Mammary epithelial cell (primary cell): ENCODE measurements at places on chromosomes 5 and 9. TPM values are rescaled to one million over a fixed set of nuclear protein-coding genes. Genes with fewer than 3 reads are reported as not detected.

- no peak for DNase-seq
Observed at GRCh38 chr9:96555567-96556386, 63.9 kb downstream of the CDC14B start.

- DNase-seq, result peak; percentile 1
Observed at GRCh38 chr5:106174903-106175302, 1495.8 kb downstream of the EFNA5 start.

DNA sequence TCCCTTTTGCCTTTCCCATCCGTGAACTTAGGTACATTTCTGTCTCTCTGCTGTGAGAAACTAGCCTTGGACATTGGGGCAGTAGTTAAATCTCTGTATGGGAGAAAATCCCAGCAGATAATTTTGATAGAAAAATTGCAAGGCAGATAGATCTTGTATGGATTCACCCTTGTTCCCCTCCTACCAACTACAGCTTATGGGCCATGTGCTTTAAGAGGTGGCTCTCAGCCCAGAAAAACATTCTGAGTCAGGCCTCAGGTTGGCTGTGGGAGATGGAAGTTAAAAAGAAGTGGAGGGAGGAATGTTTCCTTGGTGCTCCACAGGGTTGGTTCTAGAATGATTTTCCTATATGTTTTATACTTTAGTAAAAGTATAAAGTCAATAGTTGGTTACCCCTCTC, 1.4 kb upstream of the KDM3B start:
- peak; percentile 53 for DNase-seq

- DNase-seq, result peak; percentile 41
Observed at GRCh38 chr5:132799392-132799791, 13.7 kb upstream of the SOWAHA start.

DNA sequence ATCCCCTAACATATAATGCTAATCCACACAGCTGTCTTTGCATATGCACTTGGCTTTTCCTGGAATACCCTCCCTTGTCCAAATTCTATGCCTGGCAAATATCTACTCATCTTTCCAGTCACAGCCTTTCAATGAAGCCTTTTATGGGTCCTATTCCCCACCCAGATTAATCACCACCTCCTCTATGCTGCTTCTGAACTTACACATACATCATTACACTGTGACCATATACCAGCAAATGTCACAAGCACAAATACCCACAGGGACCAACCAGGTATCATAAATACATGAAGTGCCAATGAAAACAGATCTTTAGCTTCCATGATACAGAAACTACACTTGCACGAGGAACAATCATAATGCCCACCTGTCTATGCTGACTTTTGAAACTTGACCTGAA, 22.3 kb downstream of the LPAR1 start:
- DNase-seq, result peak; percentile 12

DNA sequence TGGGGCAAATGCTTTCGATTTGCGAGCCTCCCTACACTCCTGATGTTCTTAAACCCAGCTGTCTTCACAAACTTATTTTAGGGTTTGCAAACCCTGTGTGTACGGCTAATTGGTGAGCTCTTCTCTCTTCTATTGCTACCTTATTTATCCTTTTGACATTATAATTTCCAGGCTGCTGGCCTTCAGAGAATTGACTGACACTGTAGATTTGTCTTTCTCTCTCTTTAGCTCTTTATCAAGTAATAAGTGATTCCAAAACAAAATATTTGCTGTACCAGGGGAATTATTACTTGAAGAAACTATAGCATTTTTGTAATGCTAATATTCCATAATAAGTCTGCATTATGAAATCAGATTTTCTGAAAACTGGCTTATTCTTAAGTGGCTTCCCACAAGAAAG, 92.5 kb downstream of the NPR3 start:
- no peak for DNase-seq

- DNase-seq, result peak; percentile 87
Observed at GRCh38 chr5:56543441-56544388, 271.6 kb upstream of the MAP3K1 start.

GRCh38 chr5:109155625-109156024, 254.1 kb downstream of the PJA2 start:
- no peak for DNase-seq

- no peak for DNase-seq
Observed at GRCh38 chr9:7006417-7006816, 248.6 kb downstream of the KDM4C start.

DNA sequence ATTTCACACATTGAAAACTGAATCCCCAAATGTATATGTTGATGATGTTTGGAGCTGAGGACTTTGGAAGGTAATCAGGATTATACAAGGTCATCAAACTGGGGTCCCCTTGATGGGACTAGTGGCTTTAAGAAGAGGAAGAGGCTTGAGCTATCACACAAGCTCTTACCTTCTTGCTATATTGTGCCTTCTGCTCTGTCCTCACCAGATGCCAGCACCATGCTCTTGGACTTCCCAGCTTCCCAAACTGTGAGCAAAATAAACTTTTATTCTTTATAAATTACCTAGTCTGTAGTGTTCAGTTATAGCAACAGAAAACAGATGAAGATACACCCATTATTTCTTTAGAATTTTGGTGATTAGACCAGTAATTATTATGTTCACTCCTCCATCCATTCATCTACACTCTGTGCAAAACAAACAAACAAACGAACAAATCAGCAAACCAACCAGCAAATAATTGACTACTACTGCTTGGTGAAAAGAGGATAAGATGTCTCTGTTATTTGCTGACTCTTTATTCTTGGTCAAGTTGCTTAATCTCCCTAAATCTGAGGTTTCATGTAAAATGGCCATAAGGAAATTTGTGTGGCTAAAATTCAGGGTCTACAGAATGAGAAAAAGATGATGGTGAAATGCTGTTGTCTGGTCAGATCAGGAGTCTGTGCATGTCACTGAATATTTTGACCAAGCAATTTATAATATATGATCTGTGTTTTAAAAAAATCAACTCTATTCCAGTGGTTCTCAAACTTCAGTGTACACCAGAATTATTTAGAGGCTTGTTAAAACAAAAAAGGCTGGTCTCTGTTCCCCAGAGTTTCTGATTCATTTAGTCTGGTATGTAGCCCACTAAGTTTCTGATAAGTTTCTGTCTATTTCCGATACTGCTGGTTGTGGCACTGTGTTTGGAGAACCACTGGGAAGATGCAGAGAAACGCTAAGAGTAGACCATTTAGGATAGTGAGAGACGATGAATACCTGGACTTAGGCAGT, 854.1 kb downstream of the MAT2B start:
- DNase-seq, result no peak

DNA sequence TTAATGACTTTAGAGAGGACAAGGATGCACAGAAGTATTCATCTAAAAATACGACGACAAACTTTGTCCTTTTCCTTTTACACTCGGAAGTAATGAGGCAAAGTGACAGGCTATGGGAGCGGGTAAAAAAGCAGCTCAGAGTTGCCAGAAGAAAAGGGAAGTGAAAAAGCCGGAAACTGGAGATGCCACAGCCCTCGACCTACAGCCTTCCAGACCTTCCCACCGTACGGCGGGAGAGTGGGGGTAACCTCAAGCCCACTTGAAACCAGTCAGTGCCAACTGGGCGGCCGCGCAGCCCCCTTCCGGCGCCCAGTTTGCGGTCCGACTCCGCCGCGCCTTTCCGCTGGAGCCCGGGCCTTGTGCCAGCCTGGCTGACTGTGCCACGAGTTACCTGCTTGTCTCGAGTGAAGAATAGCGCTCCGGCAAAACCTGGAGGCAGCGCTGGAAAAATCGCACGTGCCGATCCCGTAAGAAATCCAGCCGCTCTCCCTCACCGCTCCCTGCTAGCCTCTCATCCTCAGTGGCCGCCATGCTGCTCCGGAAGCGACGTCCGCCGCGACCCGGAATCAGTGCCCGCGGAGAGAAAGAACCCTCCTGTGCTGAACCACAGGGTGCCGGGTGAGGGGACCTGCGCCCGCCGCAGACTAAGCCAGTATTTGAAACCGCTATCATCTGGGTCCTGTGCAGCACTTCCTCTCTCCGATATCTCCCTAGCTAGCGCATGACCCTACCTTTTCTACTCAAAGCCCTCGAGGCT, at the start of gene PGGT1B:
Gene PGGT1B (minus strand): TSS at position 557 of the 757 bp plus-strand sequence. CDS start 26 bp downstream, at position 531.
- DNase-seq, result peak; percentile 63

- peak; percentile 92 for DNase-seq
Observed at GRCh38 chr9:87713278-87713987, 12.5 kb upstream of the CTSL start.

DNA sequence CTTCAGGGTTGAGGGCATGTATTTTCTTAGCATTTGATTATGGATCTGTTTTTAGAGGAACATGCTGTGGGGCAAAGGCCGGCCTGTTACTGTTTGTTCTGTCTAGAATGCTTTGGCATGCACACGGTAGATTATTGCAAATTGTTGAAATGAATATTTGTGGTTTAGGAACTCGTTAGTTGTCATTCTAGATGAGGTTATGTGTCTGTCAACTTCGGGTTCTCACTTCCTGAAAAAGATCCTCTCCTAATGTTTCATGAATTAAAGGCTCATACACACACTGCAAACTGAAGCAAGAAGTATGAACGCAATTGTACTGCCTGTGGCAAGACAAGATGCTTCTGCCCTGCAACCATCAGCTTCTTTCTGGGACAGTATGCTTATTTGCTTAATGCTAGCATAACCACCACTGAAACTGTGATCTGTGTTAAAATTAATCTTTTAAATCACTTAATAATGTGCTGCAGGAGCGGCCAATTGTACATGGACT, 99.6 kb downstream of the BASP1 start:
- peak; percentile 54 for DNase-seq

- DNase-seq, result no peak
Observed at GRCh38 chr9:35397216-35397698, 92.7 kb upstream of the RUSC2 start.

- DNase-seq, result no peak
Observed at GRCh38 chr5:113128082-113128481, 151.5 kb downstream of the DCP2 start.

- peak; percentile 14 for DNase-seq
Observed at GRCh38 chr9:133927041-133927440, 65.1 kb downstream of the VAV2 start.

DNA sequence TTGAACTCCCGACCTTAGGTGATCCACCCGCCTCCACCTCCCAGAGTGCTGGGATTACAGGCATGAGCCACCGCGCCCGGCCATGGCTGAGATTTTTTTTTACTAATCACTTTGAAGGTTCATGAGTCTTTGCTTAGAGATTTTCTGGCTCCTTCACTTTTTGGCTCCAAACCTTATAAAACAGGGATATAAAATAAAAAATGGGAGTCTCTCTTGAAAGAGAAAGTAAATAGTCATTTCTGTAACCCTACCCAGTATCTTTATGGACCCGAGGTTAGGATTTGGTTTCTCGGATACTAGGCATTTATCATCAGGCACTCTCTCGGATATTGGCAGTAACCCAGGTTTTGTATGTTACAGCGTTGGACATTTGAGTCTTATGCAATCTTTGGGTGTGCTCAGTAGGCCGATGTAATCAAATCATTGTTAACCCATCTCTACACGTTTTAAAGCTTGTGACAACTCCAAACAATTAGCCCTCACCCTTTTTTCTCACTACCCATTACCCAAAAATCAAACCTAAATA, 25.3 kb downstream of the STXBP1 start:
- DNase-seq, result peak; percentile 90

GRCh38 chr5:146751781-146752401, 126.7 kb downstream of the PPP2R2B start:
- DNase-seq, result no peak

- no peak for DNase-seq
Observed at GRCh38 chr9:100029251-100029650, 69.5 kb downstream of the ERP44 start.

GRCh38 chr5:177494346-177495195, 2.8 kb downstream of the PDLIM7 start:
- peak; percentile 89 for DNase-seq

GRCh38 chr9:37512437-37512836, 26.7 kb downstream of the POLR1E start:
- DNase-seq, result no peak

- no peak for DNase-seq
Observed at GRCh38 chr9:2963307-2963706, 119.4 kb upstream of the PUM3 start.

DNA sequence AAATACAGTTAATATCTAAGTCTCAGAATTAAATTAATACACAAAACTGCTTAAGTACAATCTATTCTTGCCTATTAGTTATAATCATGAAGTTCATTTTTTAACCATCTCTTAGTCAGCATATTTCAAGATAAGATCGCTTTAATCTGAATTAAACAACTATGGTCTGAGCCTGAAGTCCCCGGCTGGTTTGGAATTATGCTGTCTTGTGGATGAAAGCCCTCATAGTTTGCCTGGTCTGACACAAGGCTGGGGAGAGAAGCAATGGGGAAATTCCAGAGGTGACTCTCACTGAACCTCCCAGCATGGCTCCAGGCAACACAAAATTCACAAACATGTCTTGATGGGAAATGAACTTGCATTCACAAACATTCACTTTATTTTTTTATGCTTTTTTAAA, 28.0 kb upstream of the GRAMD2B start:
- DNase-seq, result peak; percentile 90

- DNase-seq, result no peak
Observed at GRCh38 chr9:97592126-97592525, 41.0 kb downstream of the TSTD2 start.

DNA sequence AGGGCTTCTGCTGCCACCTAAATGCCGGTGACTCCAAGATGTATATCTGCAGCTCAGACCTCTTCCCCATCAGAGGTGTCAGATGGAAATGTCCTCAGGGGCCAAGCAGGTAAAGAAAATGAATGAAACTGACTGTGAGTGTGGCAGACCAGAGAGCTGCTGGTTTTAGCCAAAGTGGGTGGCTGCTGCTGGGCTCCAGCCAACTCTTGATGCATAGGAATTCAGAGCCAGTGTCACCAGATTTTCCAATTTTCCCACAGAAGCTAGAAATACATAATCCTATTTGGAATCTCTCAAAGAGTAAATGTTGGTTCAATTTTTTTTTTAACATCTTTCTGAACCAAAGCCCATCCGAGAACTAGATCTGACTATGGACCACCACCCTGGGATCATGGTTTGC, 161.2 kb upstream of the SPRY4 start:
- no peak for DNase-seq

GRCh38 chr9:92429836-92430235, 5.6 kb upstream of the OMD start:
- DNase-seq, result no peak

- DNase-seq, result peak; percentile 50
Observed at GRCh38 chr9:128078504-128079434, 10.7 kb downstream of the SLC25A25 start.

GRCh38 chr9:117992006-117992405, 287.8 kb downstream of the TLR4 start:
- DNase-seq, result no peak

- no peak for DNase-seq
Observed at GRCh38 chr9:105447386-105447813, 434 bp upstream of the FSD1L start.

CSF1R gene
- not detected in 2 replicates for total RNA-seq

GZMA gene
- total RNA-seq, result not detected in 2 replicates

SARDH gene
- 7.2 TPM for total RNA-seq

PDGFRB gene
- total RNA-seq, result 1.5 TPM

FREM1 gene
- total RNA-seq, result not detected

BSPRY gene
- total RNA-seq, result 0.16 and 0.32 TPM in 2 replicates

GBGT1 gene
- 0.35 and 1.7 TPM in 2 replicates for total RNA-seq

TRAF2 gene
- 12.2 and 27.8 TPM in 2 replicates for total RNA-seq

ORM1 gene
- total RNA-seq, result not detected

PCDHGB3 gene
- total RNA-seq, result 4.2 TPM

CSNK1G3 gene
- 50.6 and 59.4 TPM in 2 replicates for total RNA-seq
